ENCODE measurements at places on chromosomes 12 and 14.

GRCh38 chr12:22935090-22935489 is 310.1 kb downstream of the ETNK1 start:
- no peak for DNase-seq

GRCh38 chr14:75295061-75295461 is 16.4 kb downstream of the FOS start:
- no peak for DNase-seq

- DNase-seq = no peak
These were observed 36.4 kb upstream of the ATXN2 start for GRCh38 chr12:111635524-111635923.

GRCh38 chr12:61821381-61821780 is 438.8 kb upstream of the USP15 start:
- DNase-seq = no peak

DNA sequence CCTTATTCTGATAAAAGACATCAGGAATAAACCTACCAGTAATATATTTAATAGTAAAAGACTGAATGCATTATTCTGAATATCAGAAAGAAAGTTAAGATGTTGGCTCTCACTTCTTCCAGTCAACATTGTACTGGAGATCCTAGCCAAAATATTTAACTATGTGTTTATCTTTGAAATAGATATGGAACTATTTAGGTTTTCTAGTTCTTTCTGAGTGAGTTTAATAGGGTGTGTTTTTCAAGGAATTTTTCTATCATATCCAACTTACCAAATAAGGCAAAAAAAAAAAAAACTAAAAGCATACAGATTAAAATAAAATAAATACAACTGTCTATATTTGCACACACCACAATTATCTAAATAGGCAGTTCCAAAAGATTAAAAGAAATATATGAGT is 478.9 kb upstream of the LMO3 start:
- no peak for DNase-seq

GRCh38 chr12:49873361-49873934 is 30.3 kb downstream of the FAIM2 start:
- DNase-seq = no peak

DNA sequence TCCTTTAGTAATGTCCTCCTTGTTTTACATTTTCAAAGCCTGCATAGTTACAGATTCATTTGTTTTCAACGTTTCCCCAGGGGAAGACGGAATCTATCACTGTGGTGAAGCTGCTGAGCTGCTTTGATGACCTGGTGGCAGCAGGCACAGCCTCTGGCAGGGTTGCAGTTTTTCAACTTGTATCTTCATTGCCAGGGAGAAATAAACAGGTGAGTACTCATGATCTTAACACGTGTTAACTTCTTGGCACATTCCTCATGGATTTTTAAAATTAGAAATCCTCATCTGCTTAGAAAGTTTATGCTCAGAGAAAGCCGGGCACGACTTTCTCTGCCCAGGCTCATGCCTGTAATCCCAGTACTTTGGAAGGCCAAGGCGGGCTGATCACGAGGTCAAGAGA is 44.5 kb downstream of the TECPR2 start:
- DNase-seq = no peak

GRCh38 chr14:84688297-84689025 is 841.5 kb upstream of the FLRT2 start:
- no peak for DNase-seq

GRCh38 chr14:102493096-102493495 is 16.5 kb downstream of the ANKRD9 start:
- no peak for DNase-seq

- DNase-seq = no peak
These were observed 63.1 kb downstream of the RASSF8 start for GRCh38 chr12:26021534-26021933.

- no peak for DNase-seq
These were observed 352.8 kb downstream of the APAF1 start for GRCh38 chr12:98997899-98998298.
